Right hindlimb (tissue), 1 donor: ENCODE measurements at places on chromosomes 4 and X.
A peak's percentile ranks its signal among the peaks of the same experiment; 100 is the strongest.

GRCh38 chrX:111168314-111168713 lies 72.3 kb downstream of the PAK3 start:
- peak; percentile 25 for DNase-seq

DNA sequence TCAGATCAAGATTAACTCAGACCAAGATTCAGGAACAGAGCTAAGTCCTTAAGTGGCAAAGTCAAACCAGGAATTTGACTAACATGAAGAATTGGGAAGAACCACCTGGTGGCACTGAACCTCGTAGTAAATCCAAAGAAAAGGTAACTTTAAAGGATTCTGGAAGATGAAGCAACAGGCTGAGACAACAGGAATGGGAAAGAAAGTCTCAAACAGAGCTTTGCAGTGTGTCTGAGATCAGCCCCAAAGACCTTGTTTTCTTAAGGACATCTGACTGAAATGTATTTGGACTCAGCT lies 126.1 kb downstream of the ASB9 start:
- no peak for DNase-seq

DNA sequence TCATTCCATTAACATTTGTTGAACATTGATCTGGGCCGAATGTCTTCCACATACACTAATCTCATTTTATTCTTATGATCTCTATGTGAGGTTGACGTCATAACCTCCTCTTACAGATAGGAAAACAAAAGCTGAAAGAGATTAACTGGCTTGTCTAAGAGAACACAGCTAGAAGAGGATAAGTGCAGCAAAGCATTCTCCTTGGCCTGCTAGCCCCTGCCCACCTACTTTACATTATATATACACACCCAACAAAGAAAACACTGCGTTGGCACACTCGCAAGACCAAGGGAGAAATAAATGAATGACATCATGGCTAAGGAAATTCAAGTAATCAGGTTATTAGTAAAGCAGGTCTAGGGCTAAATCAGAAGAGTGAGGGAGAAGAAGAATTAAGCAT lies 138.4 kb downstream of the PARM1 start:
- DNase-seq, result no peak

DNA sequence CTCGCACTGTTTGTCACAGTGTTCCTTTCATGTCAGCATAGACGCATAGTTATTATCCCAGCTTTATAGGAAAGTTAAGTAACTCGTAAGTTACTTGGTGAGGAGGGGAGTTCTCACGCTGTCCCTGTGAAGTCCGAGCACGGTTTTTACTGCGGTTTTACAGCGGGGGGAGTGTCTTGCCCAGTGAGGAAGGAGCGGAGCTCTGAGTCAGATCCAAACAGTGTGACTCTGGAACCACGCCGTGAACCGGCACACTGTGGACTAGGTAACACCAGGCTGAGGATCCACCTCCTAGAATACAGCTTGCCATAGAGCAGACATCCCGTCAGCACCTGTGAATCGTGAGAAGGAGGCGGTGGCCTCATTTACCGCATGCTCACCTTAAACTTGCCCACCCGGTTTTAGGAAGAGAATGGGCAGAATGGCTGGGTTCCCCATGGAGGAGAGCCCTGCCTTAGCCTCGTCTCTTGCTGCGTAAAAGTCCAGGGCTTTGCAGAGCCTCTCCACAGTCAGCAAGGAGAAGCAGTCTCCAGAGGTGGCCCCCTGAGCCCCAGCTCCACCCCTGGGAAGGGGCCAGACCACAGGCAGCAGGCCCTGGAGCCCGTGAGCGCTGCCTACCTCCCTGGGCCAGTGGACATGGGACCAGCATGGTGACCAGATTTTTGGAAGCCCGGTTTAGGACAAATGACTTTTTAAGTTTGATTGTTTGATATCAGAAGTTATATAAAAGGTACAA lies 40.2 kb upstream of the HGFAC start:
- no peak for DNase-seq

- no peak for DNase-seq
These were observed 146.1 kb upstream of the TBL1X start for GRCh38 chrX:9318766-9319165.

GRCh38 chr4:162681212-162681611 lies 485.5 kb downstream of the NAF1 start:
- no peak for DNase-seq

GRCh38 chr4:43763029-43763610 lies 685.5 kb downstream of the KCTD8 start:
- no peak for DNase-seq

- no peak for DNase-seq
These were observed 2.0 kb downstream of the RAPGEF2 start for GRCh38 chr4:159104694-159105414.

DNA sequence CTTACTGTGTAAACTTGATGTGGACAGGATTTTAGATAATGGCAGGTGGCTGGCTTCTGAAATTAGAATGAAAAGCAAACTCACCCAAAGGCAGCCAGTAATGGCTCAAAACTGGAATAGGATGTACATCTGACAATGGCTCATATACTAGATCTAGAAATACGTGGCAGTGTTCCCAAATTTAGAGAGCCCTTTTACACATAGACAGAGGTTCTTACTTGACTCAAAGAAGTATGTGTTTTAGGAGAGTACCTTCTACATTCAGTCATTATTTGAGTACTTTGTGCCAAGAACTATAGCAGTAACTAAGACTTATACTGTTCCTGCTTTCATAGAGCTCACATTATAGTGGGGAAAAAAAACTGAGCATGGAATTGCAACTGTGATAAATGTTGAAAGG lies 48.0 kb downstream of the UBE2K start:
- DNase-seq, result no peak

GRCh38 chrX:123088331-123088730 lies 95.7 kb upstream of the GRIA3 start:
- no peak for DNase-seq

GRCh38 chr4:19455196-19455595 lies 796.5 kb upstream of the SLIT2 start:
- DNase-seq, result no peak

DNA sequence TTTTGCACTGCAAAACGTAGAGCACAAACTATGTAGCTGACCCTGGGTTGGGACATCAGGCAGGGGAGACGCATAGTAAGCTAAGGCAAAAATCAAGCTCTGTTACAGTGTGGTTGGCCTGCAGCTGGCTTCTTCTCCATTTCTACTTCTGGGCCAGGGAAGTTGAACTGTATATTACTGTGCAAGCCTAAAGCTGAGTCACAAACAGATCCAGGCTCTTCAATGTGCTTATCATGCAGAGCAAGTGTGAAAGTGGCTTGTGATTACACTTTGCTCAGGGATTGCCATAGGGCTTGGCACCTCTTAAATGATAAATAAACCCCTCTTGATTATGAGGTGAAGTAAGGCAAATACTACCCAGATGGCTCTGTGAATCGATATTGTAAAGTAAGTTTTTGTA lies 40.5 kb downstream of the CLDN34 start:
- DNase-seq, result no peak

- DNase-seq, result peak; percentile 54
These were observed 33.1 kb downstream of the PDK3 start for GRCh38 chrX:24498181-24498580.

DNA sequence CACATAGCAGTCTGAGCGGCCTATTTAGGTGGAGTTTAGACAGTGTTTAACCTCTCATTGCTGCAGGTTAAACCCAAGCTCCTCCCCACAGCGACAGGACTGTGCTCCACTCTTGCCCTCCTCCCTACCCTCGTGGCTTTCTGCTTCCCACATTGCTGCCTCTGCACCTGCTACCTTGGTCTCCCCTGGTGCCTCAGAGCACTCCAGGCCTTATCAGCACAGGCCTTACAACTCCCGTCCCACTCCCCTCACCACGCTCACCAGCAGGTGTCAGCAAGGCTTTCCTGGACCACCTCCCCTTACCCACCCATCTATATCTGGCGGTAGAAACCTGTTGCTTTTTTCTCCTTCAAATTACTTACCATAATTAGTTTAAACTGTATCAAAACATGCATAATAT lies 18.6 kb downstream of the HELT start:
- DNase-seq, result no peak

- no peak for DNase-seq
These were observed 19.0 kb upstream of the TAPT1 start for GRCh38 chr4:16245241-16245640.

DNA sequence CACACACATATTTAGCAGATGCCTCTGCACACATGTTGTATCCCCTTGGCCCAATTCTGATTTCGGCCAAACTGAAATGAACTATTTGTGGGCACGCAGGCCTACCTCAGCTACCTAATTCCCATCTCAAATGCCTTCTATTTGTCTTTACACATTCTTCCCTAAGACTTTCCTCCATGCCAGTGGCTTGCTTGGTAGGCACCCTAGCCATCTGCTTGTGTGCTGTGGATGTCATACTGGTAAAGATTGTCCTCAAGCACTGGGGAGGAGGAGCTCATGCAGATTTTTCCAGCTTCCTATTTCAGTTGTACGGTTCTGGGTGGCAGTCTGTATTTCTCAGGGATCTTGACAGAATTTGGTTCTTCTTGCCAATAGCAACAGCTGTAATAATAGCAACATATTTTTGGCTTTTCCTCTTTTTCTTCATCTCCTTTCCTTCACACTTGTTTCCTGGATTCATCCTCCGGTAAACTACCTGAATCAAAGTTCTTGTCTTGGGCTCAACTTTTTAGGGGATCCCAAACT lies 514.3 kb downstream of the ADGRL3 start:
- no peak for DNase-seq

GRCh38 chr4:55253948-55254593 lies 92.0 kb upstream of the SRD5A3 start:
- no peak for DNase-seq

GRCh38 chr4:82948647-82949204 lies 48.2 kb downstream of the THAP9 start:
- DNase-seq, result no peak

GRCh38 chr4:89835413-89835812 lies 1.5 kb downstream of the SNCA start:
- no peak for DNase-seq

DNA sequence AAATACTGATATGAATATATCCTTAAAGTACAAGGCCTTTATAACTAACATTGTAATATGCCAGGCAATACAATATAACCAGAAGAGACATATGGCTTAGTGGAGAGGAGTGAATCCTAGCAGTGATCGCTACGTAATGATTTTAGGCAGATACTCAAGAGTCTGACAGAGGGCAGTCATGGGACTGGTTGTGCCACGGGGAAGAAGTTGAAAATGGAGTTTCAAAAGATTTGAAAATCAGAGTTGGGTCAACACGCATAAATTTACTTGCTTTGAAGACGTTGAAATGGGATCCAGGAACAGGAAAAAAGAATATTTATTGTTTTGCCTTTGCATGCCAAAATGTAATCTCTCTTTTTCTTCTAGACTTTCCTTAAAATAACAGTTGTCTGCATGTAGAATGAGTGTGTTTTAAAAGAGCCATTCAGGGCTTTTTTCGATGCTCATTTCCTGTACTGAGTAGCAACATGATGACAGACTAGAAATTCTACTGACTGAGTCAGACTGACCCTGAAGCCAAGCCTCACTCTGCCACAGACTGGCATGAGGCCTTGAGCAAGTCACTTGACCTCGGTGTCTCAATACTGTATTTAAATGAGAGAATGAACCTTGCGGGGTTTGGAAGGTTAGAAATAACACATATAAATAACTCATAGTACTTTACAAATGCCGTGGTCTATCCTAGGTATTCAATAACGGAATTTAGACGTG lies 8.1 kb upstream of the SMS start:
- no peak for DNase-seq
